HFF-Myc (cell line): ENCODE measurements at places on chromosomes 7 and 10.

DNA sequence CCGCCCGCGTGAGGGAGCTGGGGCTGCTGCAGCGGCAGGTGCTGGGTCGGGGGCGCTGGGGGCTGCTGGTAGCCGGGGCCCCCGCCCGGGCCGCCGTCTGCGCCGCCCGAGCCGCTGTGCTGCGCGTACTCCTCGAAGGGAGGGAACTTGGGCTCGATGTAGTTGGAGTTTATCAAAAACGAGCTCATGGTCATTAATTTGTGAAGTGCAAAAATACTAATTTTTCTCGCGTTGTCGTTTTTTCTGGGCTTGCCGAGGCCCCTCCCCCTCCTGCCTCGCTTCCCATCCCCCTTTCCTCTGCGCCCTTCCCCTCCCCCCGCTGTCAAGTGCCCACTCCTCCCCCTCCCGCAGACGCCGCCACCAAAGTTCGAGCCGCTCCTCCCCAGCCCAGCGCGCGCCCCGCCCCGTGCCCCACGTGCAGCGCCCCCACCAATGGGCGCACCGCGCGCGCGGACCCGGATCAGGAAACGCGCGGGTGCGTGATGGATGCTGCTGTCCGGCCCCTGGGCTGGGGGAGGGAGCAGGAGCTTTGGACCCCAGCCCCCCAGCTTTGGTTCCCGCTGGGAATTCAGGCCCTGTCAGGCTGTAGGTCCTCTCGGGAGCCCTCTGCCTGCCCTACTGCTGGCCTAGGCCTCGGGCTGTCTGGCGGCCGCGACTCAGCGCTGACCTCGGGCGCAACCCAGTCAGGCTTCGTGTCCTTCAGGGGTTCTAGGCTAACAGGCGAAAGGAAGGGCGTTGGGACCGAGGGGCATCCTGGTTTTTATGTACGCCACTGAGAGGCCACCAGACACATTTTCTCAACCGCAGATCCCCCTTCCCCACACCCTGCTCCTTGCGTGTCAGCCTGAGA is at the start of gene HOXA4:
Gene HOXA4, minus strand, starts transcription at position 218 of the 850 bp plus-strand sequence. Its CDS starts 24 bp downstream, at position 194.
- no peak for DNase-seq

DNA sequence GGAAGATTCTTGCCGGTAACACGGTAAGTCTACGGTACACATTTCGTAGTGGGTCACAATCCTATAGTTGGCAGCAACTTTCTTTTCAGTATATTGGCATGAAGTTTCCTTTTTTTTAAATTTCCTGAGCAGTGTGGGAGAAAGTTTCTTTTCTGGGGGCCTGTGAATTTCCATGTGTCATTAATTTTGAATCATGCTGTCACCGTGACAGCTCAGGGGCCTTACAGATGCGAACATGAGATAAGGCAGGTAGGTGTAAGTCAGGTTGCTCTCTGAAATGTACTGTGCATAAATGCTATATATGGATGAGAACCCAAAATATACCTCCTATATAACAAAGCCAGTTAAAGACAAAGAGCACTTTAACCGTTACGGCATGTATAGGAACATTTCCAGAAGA is 65.4 kb upstream of the SEM1 start:
- no peak for DNase-seq

- DNase-seq, result no peak
Observed at GRCh38 chr10:70328967-70329366, 45.2 kb upstream of the NPFFR1 start.

GRCh38 chr10:114911052-114911711 is 26.8 kb upstream of the TRUB1 start:
- no peak for DNase-seq

DNA sequence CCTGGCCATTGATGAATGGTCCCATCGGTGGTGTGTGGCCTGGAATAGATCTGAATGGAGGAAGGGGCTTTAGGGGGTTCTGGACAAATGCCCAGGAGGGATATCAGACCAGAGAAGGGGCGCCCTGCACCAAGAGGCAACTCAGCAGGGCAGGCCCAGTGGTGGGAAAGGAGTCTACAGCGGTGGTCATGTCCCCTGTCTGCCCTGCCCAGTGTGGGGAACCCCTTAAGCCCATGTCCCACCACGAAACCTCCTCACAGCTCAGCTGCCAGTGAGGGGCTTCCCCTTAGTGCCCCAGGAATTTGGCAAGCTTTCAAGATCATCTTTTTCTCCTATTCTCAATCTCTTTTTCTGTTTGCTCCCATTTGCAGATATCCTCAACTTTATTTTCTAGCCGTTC is 14.1 kb upstream of the CCSER2 start:
- DNase-seq, result no peak

DNA sequence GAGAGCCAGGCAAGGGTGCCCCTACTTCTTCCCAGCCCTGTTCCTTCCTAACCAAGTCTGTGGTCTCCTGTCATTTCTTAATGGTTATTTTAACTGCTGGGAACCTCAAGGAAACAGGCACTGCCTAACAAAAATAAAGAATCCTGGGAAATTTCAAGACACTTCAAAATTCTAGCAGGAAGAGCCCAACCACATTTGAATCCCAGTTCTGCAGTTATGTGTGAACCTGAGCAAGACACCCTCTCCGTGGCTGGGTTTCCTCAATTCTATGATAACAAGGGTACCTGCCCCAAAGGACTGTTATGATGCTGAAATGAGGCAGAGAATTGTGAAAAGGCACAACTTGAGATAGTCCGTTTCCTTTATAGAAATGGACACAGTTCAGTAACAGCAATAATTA is 36.2 kb upstream of the DUSP5 start:
- no peak for DNase-seq

- no peak for DNase-seq
Observed at GRCh38 chr10:404991-405390, 269.7 kb downstream of the ZMYND11 start.

DNA sequence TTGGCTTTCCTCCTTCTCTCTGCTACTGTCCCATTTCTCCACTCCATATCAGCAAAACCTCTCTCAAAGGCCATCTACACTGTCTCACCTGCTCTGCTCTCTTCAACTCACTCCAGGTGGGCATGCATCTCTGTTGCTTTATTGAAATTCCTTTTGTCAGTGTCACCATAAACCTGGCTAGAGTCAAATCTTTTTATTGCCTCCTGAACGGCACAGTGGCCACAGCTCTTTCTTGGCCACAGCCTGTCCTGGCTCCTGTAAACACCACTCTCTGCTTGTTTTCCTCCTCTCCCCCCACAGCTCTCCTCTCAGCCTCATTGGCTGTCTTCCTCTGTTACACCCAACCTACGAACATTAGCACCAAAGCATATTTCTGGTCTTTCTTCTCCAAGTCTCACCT is 31.1 kb upstream of the TMEM273 start:
- no peak for DNase-seq

- DNase-seq, result no peak
Observed at GRCh38 chr7:135169141-135169963, 1.2 kb downstream of the CYREN start.

DNA sequence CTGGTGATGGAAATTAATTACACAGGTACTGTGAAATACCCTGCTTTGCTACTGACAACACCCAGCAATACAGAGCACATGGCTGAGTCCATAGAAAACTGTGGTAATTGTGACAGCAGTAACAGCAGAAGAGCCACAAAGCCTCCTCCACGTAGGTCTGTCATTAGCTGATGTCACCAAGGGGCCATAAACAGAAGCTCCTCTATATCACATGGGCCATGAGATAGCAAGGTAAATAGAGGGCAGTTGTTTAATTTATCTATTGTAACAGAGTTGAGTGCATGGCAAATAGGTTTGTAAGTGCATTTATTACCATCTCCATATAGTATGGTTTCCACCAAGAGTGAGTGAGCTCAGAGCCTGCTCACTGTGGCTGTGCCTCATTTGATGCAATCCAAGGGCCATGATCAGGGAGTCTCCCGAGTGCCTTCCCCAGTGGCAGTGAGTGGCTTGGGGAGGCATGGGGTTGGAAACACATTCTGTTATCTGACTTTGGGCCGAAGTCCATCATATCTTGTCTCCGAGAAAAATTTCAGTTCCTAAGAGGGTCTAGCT is 281.2 kb downstream of the SKAP2 start:
- no peak for DNase-seq

DNA sequence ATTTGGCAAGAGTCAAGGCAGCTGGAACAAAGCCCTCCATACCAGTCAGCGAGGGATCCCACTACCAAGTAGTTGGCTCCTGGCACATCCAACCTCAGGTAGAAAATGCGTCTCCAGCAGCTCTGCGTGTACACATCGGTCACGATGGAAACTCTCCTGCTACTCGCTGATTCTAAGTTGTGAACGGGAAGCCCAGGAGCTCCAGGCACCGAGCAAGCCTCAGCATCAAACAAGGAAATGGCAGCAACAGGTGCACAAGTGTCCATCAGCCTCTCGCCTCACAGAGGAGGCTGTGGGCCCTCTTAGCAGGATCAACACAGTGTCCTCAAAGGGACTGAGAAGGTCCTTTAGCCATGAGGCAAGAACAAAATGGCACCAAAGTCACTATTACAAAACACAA is 127.0 kb downstream of the TCERG1L start:
- no peak for DNase-seq

GRCh38 chr10:52256832-52257691 is 57.0 kb upstream of the DKK1 start:
- DNase-seq, result no peak

DNA sequence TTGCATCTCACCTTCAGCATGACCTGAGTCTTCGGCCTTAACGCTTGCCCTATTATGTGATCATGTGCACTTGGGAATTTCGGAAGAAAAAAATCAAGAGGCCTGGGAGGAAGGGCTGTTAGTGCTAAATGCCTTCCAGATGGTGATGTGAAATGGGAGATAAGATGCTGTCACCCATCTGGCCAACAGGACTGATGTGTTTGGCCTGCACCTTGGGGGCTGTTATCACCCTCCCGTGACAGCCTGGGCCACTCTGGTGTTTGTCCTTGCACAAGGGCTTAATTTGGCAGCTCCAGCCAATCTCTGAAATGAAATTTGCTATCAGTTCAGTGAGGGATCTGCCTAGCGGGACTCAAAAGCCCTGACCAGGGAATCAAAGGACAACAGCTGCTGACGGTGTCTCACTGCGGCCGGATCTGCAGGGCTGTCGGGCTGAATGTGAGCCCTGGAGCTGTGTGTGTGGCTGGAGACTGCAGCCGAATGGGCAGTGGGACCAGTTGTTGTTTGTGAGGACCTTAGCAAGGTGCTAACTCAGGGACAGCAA is 131.4 kb upstream of the BTBD16 start:
- DNase-seq, result no peak

DNA sequence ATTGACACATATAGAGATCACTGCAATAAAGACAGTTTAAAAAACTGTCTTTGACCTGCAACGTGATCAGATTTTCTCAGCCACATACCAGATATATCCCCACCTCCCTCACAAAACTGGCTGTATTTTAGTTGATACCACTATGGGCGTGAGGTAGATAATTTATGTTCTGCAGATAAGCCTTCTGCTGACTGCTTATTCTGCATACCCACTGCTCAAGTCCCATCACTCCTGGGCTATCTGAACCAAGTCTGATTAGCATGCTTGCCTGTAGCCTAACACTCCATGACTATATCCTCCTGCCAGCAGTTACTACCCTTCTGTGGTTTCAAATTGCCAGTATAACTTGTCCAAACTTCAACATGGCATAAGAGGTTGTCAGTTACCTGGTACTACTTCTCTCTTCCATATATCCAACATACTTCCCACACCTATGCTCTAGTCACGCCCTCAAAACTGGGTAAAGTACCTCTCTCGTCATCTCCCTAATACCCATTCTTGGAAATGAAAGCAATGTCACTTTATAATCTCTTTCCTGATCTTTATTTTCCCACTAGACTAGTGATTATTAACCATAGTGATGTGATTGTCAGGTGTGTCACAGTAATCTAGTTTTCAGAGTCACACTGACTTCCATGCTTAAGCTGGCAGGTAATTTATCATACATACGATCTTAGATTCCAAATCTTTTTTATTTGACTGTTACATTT is 70.7 kb downstream of the MALSU1 start:
- DNase-seq, result no peak

GRCh38 chr10:8183241-8183704 is 128.8 kb downstream of the GATA3 start:
- DNase-seq, result no peak

DNA sequence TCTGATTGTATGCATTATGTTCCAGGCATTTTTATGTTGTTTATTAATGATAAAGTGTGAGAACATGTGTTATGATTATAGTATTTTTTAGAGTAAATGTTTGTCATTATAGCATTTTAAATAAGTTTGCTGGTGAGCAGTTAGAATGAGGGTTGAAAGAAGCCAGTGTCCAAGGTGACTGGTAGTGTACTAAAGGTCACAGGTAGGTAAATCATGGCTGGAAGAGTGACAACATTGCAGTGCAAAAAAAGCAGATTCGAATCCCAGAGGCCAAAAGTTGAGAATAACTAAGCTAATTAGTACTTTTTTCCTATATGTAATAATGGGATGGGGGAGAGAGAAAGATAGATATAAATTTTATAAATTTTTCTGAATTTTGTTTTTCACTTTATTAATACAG is 44.0 kb downstream of the RSBN1L start:
- DNase-seq, result no peak

GRCh38 chr10:4034907-4035598 is 250.0 kb upstream of the KLF6 start:
- DNase-seq, result no peak
